ENCODE measurements at places on chromosomes 3 and 15.

DNA sequence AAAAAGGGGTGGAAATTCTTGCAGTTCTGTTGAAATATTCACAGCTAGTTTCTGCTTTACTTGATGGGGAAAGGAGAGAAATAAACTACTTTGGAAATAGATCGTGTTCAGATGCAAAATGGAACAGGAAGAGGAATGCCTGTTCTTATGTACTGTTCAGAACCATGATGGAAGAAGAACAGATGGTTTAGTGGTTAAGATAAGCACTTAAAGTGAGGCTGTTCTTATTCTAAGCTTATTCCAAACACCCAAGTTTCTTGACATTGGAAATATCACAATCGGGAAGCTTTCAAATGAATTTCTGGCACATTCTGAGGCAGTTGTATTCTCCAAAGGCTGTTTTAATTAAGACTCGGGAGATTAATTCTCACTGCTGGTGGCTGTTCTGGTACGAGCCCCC, 228.5 kb downstream of the LSAMP start:
- no peak for ATAC-seq

- no peak for ATAC-seq
These were observed 781.2 kb upstream of the ARPP21 start for GRCh38 chr3:34858067-34858660.

DNA sequence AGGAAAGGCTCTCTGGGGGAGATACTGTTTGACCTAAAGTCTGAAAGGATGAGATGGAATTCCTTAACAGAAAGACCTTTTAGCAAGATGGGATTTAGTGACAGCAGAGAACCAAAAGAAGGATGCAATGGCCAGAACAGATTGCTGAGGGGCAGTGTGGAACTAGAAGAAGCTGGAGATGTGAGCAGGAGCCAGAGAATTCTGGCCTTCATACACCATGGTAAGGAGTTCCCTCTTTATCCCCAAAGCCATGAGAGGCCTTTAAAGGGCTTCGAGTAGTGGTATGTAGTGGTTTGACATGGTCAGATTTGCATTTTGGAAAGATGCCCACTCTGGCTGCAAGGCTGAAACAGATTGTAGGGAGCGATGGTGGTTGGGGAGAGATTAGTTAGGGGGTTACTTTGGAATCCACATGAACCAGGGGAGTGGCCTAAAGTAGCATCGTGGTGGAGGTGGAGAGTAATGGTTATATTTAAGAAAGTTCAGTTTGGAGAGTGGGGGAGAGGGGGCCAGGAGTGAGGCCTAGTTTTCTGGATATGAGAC, 34.0 kb upstream of the NPHP3 start:
- no peak for ATAC-seq

DNA sequence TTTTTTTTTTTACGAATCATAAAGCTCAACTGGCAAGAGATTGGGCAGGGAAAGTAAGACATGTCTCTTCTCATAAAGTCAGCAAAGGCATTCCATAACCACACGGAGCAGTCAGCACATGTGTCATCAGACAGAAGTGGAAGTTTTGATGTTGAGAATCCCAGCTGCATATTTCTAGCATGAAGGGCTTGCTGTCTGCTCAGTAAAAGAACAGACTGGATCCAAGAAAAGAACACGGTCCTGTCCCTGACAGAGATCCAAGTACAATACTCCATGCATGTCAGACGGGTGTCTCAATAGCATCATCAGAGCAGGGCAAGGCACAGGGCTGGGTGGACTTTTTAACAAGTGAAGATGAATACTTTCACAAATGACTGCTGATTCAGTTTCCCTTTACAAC, 38.2 kb downstream of the ABI3BP start:
- peak; percentile 97 for ATAC-seq

DNA sequence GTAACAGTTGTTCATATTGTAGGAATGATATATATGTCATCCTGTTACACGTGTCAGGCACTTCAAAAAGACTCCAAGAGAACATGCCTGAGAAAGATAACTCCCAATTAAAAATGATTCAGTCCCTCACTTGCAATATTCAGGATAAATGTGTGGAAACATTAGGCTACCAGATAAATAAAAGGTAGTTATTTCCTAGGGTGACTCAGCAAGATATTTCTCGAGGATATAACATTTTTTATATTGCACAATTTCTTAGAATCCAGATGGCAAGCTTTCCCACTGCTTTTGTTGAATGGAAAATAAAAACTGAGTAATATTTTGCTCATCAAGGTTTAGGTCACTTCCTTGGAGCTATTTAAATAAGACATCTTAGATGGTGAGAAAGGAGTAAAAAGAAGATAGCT, 181.4 kb downstream of the GAP43 start:
- ATAC-seq: peak; percentile 71

DNA sequence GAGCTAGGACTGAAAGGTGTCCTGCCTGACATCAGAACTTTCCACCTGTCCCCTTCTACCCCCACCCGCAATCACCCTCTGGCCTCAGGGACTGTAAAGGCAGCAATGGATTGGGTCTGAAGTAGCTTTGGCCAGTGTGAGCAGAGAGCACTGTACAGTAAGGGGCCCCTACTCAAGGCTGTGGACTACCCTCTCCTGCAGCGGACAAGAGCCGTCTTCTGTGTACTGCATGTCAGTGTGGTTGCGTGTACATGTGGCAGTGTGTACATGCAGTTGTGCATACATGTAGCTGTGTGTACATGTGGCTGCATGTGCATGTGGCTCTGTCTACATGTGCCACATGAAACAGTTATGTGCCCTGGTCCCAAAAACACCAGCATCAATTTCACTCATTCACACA, 205.9 kb upstream of the LINGO1 start:
- no peak for ATAC-seq

GRCh38 chr15:96234109-96234892, 96.2 kb upstream of the NR2F2 start:
- no peak for ATAC-seq

GRCh38 chr15:36951731-36952247, 148.6 kb downstream of the MEIS2 start:
- ATAC-seq: no peak

GRCh38 chr3:49602877-49603411, 48.7 kb downstream of the BSN start:
- no peak for ATAC-seq

DNA sequence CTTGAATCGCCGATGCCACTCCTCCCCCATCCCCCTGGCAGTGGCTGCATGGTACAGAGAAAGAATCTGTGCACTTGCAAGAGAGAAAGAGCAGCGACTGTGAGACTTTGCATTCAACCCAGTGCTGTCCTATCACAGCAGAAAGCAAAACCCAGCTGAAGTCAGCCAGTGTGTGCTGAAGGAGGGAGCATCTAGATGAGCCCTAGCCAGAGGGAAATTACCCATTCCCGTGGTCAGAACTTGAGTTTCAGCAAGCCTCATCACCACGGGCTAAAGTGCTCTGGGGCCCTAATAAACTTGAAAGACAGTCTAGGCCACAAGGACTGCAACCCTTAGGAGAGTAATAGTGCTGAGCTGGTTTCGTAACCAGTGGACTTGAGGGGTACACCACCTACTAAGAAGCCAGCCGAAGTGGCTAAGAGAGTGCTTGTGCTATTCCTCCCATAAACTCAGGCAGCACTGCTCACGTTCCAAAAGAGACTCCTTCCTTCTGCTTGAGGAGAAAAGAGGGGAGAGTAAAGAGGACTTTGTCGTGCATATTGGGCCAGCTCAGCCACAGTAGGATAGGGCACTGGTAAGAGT, 15.2 kb upstream of the PIK3R4 start:
- ATAC-seq: no peak

GRCh38 chr15:74791007-74791406, 9.1 kb downstream of the CSK start:
- no peak for ATAC-seq

GRCh38 chr3:57110798-57111197, 50.3 kb downstream of the SPATA12 start:
- no peak for ATAC-seq

DNA sequence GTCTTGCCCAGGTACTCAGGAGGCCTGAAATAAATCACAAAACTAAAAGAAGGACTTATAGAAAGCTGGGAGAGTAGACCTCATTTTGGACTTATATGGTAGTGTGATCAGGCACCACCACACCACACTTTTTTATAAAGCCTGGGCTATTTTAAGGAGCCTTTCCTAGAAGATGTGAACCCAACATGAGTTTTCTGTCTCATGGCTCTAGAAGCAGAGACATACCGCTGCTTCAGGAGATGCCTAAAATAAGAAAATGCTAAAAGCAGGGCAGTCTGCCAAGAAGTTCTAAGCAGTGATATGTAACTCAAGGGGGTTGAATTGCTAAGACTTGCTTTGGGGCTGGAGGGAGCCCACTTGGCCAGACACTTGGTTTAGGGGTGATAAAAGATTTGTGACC, 49.6 kb downstream of the SUMF1 start:
- ATAC-seq: no peak

- no peak for ATAC-seq
These were observed 27.4 kb upstream of the FOXB1 start for GRCh38 chr15:59976480-59977271.

GRCh38 chr3:33982269-33982798, 183.9 kb downstream of the PDCD6IP start:
- no peak for ATAC-seq

GRCh38 chr15:90660195-90660998, 56.7 kb upstream of the BLM start:
- ATAC-seq: peak; percentile 90

DNA sequence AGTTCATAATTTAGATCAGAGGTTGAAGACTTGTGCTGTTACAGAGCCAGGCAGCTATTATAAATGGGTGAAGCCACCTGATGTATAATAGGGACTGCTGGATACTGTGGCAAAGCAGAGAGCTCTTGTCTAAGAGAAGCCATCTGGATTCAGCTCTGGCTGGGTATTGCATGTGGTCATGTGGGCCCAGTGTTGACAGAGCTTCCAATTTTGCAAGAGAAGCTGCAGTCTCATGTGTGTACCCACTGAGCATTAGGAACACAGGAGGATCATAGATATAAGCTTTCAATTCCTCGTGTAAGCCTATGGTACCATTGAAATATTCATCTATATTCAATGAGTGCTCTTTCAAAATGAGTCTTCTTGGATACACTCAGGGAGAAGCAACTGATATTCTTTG, 303.9 kb upstream of the SLCO3A1 start:
- no peak for ATAC-seq

DNA sequence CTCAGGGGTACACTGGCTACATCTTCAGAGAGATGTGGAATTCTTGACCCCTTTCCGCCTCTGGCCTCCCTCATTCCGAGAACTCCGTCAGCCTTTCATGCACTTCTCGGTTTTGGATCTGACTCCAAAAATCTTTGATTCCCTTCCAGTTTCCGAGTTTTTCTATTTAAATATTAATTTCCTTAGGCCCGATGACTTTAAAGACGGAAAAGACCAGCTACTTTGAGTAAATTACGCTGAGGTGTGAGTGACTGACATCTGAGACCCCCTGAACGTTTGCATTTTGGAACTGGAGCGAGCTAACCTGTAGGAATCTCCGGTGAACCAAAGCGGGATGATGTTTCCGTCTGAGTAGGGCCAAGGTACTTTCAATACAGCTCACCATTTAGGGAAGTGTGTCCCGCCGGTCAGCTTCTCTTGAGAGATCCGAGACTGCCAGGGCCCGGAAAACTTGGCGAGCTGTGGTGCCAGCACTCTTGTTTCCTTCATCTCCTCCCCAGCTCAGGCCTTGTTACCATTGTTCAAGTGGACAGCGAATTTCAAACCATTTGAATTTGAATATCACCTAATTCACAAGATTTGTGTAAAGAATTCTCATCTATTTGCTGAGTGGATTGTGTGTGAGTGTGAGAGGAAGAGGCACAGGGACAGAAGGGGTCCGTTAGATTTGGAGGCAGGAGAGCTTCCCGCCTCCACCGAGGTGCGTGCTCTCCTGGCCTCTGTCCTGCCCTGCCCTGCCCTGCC, 5.4 kb downstream of the SOX14 start:
- no peak for ATAC-seq

DNA sequence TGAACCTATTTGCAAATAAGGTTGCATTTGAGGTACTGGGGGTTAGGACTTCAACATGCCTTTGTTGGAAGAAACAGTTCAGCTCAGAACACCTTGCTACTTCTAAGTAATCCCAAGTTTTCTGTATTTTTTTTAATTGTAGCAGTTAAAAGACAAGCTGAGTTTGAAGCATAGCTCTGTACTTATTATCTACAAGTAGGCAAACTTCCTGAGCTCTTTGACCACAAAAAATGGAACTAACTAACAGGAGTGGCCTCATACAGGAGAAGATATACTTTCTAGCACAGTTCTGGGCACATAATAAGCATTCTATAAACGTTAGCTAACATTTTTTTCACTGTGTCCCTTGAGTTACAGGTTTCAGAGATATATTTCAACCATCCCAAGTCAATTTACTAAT, 159.2 kb downstream of the CHST2 start:
- ATAC-seq: no peak

- ATAC-seq: no peak
These were observed 46.2 kb downstream of the WDR72 start for GRCh38 chr15:53713218-53713617.

GRCh38 chr15:50940506-50940905, 32.0 kb downstream of the AP4E1 start:
- ATAC-seq: no peak

DNA sequence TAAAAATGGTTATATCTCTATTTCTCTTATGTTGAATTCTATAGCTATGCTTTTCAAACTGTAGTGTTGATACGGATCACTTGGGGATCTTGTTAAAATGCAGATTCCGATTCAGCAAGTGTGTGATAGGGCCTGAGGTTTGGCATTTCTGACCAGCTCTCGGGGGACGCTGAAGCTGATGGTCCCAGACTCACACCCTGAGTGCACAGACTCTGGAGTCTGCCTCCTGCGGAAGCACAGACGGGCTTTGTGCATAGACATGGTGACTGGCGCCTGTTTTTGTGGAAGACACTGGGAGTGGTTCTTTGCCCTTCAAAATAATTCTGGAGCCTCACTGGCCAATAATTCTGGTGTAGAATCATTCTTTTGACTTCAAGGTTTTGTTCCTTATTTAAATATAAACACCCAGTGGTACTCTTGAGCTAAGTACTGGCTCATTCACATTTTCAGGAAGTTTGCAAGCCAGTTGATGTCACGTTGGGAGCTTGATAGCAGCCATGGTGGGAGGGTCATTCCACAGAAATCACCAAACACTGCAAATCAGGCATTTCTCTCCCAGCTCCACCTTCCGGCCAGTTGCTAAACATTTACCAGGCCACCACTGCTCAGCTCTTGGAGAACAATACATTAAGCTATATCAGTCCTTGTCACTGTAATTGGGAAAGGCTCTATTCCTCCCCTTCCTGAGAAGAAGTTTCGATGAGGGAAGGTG, 19.2 kb downstream of the CLDN11 start:
- no peak for ATAC-seq

DNA sequence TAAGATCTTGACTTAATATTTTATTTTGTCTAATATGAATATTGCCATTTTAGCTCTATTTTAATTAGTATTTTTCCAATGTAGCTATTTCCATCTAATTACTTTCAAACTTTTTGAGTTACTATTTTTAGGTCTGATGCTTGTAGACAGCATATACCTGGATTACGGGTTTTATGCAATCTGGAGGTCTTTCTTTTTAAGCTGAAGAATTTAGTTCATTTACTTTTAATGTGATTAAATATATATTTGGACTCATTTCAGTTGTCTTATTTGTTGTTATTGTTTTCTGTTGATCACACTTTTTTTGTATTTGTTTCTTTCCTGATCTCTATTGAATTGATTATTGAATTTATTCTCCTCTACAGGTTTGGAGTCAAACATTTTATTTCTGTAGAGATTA, 30.3 kb downstream of the THRB start:
- no peak for ATAC-seq
